ENCODE measurements at places on chromosomes 5 and 9. TPM values are rescaled to one million over a fixed set of nuclear protein-coding genes. Genes with fewer than 3 reads are reported as not detected.

DNA sequence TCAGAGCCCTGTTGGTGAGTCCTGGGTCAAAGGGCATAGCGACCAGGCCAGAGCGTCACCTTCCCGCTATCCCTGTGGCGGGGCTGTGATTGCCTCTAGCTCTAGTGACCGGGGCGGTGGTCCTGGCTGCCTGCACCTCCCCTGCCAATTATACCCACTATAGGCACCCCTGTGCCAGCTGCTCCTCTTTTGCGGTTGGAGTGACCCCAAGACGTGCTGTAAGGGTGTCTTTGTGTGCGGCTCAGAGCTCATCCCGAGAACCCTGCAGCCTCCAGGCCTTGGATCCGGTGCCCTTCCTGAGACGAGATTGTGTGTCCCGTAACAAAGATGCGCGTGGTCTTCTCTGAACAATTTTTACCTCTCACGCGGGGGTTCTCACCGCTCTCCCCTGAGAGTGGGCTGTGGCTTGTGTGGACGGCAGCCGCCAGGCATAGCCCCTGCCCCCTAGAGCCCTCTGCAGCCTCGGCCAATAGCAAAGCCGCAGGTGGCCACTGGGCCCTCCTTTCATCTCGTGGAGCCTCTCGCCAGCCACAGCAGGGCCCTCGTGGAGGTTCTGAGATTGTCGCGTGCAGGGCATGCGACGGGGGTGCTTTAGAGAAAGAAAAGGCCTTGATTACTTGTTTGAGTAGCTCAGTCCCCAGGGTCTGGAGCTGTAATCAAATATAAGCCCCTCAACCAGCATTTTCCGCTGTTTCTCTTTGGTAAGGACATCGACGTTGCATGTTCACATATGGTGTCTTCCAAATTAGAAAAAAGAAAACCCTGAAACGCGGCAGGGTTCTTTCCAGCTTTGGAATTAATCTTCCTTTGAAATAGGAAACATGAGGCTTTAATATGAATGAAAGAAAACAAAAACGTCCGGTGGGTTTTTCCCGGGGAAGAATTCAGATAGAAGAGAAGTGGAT is 10.7 kb downstream of the NKD2 start:
- DNase-seq, result no peak

GRCh38 chr9:35728041-35728971 is 3.7 kb downstream of the TLN1 start:
- peak; percentile 49 for DNase-seq

GRCh38 chr5:177303121-177303924 is at the start of the genes PRELID1 and RAB24:
PRELID1 (plus strand) TSS chr5:177303799; CDS start chr5:177303986, 187 bp downstream.
RAB24 (minus strand) TSS chr5:177303719; CDS start chr5:177303288, 431 bp downstream.
- DNase-seq, result peak; percentile 92

GRCh38 chr5:138872841-138873465 is 2.2 kb downstream of the LRRTM2 start:
- no peak for DNase-seq

The SHISAL2B gene
- not detected for polyA plus RNA-seq

All from stomach (tissue), 19 donors.